ENCODE measurements at places on chromosomes 6 and 20.

- DNase-seq: no peak
Observed at GRCh38 chr20:20637998-20638725, 74.3 kb downstream of the RALGAPA2 start.

DNA sequence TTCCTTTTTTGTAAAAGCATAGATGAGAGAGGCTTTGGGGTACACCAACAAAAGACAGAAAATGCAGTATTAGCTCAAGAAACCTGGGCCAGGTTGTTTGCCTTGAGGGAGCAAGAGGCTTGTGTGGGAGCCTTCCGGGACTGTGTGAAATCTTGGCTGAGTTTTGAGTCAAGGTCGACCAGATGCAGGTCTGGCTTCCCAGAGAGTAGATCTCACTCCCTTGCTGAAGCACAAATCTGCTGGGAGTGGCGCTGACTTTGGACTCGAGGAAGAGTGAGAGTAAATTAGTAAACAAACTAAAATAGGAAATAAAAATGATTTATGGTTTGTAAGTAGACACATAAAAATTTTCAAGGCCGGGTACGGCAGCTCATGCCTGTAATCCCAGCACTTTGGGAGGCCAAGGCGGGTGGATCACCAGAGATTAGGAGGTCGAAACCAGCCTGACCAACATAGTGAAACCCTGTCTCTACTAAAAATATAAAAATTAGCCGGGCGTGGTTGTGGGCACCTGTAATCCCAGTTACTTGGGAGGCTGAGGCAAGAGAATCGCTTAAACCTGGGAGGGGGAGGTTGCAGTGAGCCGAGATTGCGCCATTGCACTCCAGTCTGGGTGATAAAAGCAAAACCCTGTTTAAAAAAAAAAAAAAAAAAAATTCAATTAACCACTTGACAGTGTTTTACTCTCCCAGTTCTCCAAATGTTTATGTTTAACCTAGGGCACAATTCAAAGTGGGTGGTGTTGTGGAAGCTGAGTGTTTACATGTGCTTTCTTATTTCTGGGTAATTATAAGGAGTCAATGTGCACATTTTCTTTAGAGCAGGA, 27.7 kb upstream of the EDN1 start:
- no peak for DNase-seq

GRCh38 chr6:113842165-113842564, 15.0 kb upstream of the MARCKS start:
- DNase-seq: no peak

DNA sequence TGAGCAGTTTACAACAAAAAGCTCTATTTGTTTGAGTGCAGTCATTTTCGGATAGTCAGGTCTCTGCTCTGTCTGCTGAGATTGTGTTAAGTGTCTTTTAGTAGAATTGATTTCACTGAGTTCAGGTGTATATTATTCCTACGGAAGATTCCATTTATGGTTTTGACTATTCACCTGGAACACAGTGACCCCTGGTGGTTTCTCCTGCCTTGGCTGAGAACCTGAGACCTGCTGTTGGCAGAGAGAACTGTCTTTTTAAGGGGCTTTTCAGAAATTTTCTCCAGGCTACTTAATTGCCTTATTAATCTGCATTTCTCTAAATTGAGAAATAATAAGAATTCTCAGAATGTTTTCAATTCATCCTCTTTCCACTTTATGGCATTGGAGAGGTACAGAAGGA, 508.0 kb downstream of the TBC1D32 start:
- DNase-seq: no peak

DNA sequence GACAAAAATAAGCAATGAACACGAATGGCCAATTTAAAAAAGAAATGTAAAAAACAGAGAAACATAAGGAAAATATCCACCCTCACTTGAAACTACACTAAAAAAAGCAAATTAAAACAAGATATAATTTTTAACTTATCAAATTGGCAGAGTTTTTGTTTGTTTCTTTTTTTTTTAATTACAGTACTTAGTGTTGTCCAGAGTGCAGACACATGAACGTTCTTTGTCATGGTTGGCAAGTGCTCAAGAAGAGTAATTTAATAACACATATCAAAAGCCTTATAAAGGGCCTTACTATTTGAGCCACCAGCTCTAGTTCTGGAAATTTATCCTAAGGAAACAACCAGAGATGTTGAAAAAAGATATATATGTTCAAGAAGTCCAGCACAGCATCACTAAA, 142.3 kb downstream of the ATXN1 start:
- DNase-seq: no peak

GRCh38 chr6:82410151-82410648, 46.6 kb downstream of the TPBG start:
- DNase-seq: no peak

- no peak for DNase-seq
Observed at GRCh38 chr6:21332660-21333059, 260.9 kb upstream of the SOX4 start.

DNA sequence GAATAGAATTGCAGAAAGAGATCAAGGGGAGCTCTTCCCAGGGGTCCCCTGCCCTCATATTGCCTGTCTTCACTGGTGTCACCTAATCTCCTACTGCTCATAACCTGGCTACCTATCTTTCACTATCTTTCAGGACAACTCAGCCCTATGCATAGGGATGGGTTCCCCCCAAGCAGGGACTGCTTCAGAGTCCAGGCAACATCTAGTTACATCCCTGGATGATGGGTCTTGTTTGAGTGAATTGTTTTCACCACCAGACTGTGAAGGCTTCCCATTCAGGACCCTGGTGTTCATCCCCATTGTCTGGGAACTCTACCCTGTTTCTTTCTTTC, 850 bp upstream of the HECA start:
- DNase-seq: no peak

DNA sequence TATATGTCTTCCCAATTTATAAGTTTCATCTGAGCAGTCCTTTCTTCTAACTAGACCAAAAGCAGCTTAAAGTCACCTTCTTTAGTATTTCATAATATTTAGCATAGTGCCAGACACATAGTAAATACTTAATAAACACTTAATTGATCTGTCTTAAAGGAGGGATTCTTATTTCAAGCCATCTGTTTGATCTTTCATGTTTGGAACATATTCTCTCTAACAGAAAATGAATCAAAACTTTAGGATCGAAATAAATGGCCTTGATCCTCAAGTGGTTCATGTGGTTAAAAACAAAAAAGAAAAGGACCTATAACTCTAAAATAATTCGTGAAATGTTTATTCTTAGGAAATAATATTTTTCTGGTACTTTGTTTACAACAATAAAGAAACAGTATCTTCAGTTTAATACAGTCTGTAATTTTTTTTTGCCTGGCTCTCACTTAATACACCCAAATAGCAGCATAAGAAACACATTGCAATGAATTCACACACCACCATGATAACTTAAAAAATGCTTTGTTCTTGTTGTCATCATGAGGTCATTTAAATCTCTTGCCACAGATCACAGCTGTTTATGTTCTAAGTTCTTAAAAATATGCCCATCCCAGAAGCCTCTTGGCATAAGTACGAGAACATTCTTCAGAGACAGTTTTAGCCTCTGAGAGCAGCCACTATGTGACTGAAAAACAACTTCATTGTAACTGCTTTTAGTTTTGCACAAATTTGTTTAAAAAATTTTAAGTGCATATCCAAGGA, 48.1 kb downstream of the ESF1 start:
- peak; percentile 52 for DNase-seq

DNA sequence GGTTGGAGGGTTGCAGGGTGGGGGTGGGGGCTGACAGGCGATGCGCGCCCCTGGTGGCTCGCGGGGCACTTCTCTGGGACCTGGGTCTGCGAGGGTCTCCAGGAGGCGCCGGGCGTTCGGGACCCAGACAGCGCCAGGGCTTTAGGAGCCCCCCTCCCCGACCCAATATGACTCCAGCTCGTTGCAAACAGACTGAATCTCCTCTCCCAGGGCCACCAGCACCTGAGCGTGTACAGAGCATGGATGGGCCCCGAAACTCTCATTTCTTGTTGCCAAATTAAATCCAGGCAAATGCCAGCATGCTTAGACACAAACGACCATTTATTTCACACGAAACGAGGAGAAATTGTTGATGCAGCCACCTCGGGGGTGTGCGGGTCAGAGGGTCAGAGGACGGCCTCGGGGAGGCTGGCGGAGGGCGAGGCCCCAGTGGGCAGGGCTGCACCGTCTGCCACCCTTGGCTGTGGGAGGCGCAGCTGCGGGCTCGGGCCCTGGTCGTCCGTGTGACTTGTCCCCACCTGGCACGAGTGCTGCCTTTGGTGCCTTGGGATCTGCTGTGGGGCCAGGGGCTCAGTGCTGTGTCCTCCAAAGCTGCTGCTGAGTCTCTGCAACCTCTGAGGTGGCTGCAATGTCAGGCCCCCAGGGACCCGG, 20.9 kb upstream of the GATA5 start:
- no peak for DNase-seq

- DNase-seq: no peak
Observed at GRCh38 chr6:25578538-25578937, 73.5 kb upstream of the SCGN start.

DNA sequence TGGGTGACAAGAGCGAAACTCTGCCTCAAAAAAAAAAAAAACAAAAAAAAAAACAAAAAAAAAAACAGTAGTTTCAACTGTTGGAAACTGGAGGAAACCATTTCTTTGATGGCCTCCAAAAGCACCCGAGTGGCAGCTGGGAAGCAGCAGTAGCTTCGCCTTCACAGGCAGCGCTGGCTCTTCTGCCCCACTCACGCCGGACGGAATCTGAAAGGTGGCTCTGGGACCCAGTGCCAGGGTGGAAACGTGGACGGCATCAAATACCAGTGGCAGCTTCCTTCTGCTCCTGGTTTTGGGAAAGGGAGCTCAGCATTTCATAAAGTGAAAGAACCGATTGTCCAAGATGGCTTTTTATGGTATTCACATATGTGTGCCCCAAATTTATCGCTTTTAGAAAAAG, 159.4 kb downstream of the SMOC2 start:
- DNase-seq: no peak

DNA sequence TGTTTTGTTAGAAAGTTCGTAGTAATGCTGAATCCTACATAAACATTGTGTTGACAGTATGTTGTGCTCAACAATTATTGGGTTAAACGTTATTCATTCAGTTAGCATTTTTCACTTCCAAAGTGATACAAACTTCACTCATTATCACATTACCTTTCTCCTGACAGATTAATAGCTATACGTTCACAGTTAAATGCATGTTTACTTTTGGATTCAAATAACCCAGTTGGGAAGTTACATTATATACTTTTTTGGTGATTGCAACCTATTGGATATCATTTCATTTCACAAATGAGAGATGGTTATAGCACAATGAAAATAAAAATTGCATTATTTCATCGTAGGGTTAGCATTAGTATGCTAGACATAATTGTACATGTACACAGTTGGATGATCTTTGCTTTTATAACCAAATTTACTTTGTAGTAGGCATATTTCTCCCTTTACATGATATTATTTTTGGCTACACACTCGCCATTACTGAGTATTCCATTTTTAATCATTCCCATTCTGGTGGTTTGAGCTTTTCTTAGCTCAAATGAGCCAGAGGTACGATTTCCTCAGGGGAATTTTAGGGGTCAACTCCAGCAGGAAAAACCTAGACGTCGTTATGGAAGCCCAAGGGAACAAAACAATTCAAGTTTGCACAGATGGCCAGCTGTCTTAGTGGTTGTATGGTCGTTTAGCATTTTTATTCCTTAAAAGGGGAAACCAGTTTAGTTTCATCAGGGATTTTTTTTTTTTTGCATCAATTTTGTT, 2.1 kb upstream of the HIVEP1 start:
- DNase-seq: no peak

Measured in GM04504 (cell line).